ENCODE measurements at places on chromosomes 4 and X. TPM values are rescaled to one million over a fixed set of nuclear protein-coding genes. Genes with fewer than 3 reads are reported as not detected.
A peak's percentile ranks its signal among the peaks of the same experiment; 100 is the strongest.

Gene CXCL1
- 112 TPM for total RNA-seq

GRCh38 chrX:154436983-154437752 is at the start of gene GDI1:
TSS of gene GDI1 (plus strand) at chrX:154437154. CDS start at chrX:154437255, 101 bp downstream.
- DNase-seq = no peak

DNA sequence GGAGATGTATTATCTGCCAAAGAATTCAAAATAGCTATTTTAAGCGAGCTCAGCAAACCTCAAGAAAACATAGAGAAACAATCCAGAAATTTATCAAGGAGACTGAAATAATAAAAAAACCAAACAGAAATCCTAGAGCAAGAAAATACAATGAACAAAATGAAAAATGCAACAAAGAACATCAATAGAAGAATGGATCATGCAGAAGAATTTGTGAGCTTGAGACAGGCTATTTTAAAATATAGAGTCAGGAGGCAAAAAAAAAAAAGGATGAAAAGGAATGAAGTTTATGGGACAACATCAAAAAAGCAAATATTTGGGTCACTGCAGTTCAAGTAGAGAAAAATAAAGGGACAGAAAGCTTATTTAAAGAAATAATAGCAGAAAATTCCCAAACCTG is 29.1 kb downstream of the CENPE start:
- no peak for DNase-seq

Gene PIN4
- 7.1 TPM for total RNA-seq

DNA sequence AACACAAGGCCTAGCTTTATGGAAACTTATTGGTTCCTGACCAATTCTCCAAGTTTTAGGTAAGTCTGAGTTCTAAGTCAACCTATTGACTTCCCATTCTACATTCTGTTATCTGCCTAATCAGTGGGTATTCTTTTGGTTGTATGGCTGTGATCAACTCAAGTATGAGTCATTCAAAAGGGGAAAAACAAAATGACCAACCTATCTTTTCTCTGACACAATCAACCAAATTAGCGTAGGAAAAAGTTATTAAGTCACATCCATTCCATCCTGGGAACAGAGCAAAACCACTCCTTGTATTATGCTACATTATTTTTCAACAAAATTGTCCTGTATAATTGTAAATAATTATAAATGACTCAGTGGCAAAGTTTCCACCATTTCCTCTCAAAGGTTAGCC is 136.2 kb downstream of the SHROOM4 start:
- DNase-seq = no peak

DNA sequence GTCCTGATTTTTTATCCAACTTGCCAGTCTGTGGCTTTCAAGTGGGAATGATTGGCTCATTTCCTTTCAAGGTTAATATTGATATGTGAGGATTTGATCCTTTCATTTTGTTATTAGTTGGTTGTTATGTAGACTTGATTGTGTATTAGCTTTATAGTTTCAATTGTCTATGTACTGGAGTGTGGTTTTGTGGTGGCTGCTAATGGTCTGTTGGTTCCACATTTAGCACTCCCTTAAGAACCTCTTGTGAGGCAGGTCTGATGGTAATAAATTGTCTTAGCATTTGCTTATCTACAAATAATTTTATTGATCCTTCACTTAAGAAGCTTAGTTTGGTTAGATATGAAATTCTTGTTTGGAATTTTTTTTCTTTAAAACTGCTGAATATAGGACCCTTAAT is 190.6 kb downstream of the CPXCR1 start:
- DNase-seq = no peak

- no peak for DNase-seq
These were observed 57.2 kb downstream of the TRIM2 start for GRCh38 chr4:153261461-153261860.

DNA sequence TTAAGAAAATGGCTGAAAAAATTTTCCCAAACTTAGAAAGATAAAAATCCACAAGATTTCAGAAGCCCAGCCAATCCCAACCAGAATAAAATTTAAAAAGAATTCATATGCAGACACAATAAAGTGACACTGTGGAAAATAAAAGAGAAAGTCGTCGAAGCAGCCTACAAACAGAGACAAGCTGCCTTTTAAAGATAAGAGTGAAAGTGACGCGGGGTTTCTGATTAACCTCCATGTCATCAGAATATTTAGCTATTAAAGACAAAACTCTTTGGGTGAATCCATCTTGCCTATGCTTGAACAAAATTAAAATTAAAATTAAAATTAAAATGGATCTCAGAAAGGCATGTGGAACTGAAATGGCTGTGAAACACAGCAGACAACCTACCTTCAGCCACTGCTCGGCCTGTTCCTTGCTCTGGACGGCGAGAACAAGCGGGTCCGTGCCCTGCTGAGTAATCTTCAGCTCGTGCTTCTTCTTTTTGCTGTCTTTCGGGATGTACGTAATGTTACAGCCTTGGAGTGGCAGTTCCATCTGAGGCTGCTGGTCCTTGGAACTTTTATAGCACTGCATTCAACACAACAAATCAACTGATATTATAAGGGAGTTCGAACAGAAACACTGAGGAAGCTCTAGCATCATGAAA is 101.4 kb downstream of the AFAP1 start:
- DNase-seq = no peak

Gene LRCH2
- 5.1 TPM for total RNA-seq

DNA sequence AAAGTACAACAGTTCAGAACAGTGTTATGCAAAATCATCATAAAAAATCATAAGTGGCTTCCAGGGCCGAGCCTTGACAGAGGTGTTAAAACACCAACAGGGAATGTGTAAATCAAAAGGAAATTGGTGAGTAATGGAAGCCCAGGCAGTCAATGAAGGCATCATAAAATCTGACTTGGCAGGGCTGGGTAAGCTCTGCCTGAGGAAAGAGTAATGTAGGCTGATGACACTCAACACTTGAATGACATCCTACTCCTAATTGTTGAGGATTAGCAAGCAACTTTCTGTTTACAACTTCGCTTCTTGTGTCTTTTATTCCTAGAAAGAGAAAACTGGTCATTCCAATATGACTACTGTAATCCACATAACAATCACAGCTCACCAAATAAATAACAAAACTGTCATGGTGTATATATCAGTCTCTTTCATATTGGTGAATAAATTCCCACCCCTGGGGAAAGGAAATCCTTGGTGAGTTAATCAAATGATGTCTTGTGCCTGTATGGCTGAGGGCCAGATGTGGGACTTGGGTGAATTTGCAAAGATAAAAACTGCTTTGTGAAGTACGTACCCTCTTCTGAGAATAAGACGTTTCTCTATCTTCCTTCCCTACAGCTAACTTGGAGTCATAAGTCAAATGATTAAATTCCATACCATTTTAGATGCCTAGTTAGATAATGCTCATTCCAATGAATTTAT is 196.8 kb downstream of the DCHS2 start:
- DNase-seq = no peak

DNA sequence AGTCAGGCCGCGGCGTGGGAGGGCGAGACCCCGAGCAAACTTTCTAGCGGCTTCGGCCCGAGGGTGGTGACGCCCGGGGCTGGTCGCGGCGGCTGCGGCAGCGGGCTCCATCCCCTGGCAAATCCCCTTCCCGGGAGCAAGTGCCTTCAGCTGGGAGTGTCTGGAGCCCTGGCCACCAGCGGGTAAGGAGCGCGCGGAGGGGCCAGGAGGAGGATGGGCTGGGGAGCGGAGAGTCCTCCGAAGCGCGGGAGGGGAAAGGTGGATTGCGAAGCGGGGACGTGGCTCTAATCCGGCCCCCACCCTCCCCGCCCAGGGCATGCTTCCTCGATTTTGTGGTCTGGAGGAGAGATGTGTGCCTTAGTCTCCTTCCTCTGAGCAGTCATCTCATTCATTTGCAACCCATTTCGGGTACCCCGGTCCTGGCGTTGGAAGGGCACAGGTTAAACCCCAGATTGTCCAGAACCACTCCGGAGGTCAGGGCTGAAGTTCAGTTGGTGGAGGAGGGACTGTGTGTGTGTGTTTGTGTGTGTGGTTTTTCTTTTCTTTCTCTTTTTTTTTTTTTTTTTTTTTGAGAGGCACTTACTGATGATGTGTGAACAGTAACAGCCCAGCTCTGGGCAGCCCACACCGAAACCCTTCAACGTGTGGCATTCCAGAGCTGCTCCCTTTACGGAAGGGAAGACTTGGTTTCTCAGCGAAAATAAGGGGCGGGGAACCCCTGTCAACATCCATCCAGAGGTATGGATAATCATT is 516 bp downstream of the SGMS2 start:
- peak; percentile 39 for DNase-seq

- DNase-seq = no peak
These were observed 1444.0 kb downstream of the PCDH18 start for GRCh38 chr4:136088211-136088867.

Gene NPY2R
- not detected for total RNA-seq

- DNase-seq = no peak
These were observed 240.4 kb upstream of the TET2 start for GRCh38 chr4:104906276-104906675.

Gene BANK1
- total RNA-seq = 0.96 TPM

DNA sequence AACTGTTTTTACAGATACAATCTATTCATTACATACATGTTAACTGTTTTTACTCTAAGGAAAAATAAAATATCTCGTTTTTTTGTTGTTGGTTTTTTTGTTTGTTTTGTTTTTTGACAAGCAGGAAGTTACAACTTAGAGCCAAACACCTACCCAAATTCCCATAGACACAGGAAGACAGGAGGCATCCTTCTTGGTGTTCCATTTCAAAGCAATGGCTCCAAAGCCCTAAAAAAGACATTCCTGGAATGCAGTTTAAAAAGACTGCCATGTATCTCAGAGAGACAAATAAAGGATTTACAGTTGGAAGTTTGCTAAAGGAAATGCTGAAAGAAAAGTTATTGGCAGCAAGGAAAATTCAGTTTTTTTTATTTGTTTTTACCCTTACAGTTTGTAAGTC is 16.7 kb downstream of the ETFDH start:
- DNase-seq = no peak

- DNase-seq = no peak
These were observed 88.1 kb downstream of the FSTL5 start for GRCh38 chr4:162075726-162076125.

GRCh38 chr4:87983996-87984395 is 8.5 kb downstream of the SPP1 start:
- no peak for DNase-seq

Gene OPHN1
- 3.1 TPM for total RNA-seq

Gene SLC6A8
- total RNA-seq = 36.0 TPM

DNA sequence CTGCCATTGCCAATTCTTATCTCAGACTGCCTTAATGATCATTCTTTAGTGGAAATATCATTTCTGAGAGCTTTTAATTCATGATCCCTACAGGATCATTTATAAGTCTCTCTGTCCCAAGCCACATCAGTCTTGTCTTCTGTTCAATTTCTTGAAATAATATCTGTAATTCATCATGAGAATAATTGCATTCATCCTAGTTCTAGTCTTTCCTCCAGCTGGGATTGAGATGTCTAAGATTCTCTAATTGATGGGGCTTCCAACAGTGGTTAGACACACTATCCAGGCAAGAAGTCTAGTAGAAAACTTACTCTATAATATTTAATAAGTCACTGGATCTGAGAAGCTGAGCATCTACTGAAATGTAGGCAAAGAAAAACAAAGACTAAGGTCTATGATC is 854.7 kb upstream of the ADGRL3 start:
- DNase-seq = no peak
